HT-29 (cell line): ENCODE measurements at places on chromosomes 2 and 18. TPM values are rescaled to one million over a fixed set of nuclear protein-coding genes. Genes with fewer than 3 reads are reported as not detected.

- no peak for DNase-seq
These were observed 108.9 kb downstream of the NEDD4L start for GRCh38 chr18:58152891-58153290.

DNA sequence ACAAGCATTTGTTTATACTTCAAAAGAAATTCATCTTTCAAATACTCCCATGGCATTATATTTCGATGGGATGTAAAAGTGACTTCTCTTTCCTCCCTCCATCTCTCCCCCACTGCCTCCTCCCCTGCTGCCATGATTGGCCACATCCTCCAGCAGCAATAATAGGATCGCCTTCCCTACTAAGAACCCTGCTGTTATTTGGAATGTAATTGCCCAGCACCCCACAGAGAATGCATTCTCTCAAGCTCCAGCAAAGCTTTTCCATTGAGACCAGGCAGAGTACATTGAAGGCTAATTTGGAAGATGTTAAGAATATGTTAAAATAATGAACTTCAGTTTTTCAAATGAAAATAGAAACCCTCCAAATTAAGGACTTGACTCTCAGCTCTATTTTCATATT, 375.4 kb upstream of the ACVR2A start:
- DNase-seq = no peak

GRCh38 chr18:1968801-1969498, 602.4 kb downstream of the METTL4 start:
- no peak for DNase-seq

DNA sequence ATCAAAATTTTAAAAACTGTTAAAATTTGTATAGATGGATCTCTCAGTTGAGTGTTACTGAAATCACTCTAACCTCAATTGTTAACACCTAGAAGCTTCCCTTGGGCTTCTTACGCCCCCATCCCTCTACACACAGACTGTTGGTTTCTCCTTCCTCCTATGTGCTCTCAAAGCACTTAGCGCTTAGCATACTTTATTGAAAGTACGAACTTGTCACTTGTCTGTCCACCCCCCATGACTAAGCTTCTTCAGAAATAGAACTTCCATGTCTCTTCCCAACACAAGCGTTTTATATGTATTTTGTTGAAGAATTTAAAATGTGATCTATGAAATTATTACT, 441 bp downstream of the MPHOSPH10 start:
- DNase-seq = peak; percentile 54

GRCh38 chr18:23856466-23857163, 157.9 kb upstream of the TTC39C start:
- DNase-seq = no peak

DNA sequence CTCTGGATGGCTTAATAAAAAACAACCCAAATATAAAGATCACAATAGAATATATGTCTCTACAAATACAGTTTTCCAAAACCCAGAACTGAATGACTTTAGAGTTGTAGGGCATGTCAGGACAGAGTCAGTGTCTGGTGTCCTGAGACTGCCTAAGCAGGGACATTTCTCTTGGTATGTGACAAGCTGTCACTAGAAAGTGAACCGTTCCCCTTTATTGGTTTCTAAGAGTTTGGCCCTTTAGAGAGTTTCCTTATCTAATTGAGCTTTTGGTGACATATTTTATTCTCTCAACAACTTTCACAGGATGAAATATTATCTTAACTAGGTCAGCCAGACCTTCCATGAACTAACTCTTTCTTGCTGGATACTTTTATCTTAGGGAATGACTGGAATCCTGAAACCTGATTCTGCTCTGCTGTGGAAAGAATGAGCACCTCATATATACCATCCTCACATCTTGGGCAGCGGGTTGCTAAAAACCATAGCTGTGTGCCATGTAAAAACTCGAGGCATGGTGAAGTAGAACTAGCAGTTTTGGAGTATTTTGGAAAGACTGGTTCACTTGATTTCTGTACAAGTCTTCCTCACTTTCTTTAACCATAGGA, 54.8 kb downstream of the CAVIN2 start:
- no peak for DNase-seq

GRCh38 chr18:35999925-36000324, 27.4 kb downstream of the RMP24 start:
- DNase-seq = no peak

DNA sequence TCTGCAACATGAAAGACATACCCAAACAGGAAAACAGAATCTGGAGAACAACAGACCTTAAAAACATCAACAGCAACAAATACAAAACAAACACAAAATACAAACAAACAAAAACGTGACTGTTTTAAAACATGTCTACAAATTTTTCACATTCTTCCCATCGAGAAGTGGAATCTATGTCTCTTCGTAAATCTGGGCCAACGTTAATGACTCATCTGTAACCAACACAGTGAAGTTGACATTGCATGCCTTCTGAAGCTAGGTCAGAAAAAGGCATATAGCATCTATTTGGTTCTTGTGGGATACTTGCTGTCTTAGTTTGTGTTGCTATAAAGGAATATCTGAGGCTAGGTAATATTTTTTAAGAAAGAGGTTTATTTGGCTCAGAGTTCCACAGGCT, 269.0 kb upstream of the FBXO11 start:
- no peak for DNase-seq

DNA sequence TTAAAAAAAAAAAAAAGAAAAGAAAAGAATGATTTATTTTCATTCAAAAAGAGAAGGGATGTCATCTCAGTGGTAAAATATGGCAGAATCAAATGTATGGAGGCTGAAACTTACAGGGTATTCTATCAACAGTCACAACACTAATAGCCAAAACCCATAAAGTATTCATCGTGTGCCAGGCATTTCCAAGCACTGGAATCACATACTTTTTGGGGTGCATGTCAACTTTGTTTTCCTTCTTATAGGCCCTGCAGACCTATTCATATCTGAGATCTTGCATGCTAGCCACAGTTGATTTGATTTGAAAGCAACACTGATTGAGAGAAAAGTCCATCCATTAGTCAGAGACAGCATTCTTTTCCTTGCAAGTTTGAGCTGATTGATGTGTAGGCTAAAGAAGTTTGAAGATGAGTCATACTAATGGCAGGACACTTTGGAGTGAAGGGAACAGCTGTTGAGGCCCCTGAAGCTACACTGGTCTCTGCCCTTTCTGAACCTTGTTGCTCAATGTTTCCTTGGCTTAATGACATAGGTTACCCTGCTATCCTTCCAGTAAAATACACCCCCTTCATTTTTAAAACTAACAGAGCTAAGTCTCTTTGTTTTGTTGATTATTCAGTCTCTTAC, 22.0 kb downstream of the KATNAL2 start:
- DNase-seq = no peak

DNA sequence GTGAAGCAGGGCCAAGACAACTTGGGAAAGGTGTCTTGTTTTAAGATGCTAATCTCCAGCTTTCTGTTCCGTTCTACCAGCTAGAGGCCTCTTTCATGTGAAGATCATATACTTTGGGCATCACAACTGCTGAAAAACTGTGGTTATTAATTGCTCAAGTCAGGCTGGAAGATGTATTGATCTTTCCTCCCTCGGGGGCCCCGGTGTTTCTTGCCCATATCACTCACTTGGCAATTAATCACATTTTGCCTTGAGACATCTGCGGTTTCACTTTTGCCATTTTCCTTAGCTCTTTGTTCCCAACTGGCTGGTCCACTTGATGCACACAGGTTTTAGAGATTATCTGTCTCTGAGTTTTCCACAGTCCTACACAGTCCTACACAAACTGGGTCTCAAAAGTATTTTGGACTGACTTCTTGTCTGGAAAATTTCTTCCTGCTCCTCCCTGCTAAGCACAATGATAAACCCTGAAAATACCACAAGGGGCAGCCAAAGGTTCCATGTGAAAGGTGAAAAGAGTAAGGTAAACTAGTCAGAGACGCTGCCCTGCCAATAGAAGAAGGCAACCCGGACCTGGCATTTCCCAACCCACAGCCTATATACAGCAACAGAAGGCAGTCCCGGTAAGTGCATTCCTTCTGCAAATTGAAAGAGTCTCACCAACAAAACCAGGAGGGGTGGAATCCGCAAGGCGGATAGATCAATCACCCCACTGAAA, 181.0 kb downstream of the AFF3 start:
- peak; percentile 9 for DNase-seq

DNA sequence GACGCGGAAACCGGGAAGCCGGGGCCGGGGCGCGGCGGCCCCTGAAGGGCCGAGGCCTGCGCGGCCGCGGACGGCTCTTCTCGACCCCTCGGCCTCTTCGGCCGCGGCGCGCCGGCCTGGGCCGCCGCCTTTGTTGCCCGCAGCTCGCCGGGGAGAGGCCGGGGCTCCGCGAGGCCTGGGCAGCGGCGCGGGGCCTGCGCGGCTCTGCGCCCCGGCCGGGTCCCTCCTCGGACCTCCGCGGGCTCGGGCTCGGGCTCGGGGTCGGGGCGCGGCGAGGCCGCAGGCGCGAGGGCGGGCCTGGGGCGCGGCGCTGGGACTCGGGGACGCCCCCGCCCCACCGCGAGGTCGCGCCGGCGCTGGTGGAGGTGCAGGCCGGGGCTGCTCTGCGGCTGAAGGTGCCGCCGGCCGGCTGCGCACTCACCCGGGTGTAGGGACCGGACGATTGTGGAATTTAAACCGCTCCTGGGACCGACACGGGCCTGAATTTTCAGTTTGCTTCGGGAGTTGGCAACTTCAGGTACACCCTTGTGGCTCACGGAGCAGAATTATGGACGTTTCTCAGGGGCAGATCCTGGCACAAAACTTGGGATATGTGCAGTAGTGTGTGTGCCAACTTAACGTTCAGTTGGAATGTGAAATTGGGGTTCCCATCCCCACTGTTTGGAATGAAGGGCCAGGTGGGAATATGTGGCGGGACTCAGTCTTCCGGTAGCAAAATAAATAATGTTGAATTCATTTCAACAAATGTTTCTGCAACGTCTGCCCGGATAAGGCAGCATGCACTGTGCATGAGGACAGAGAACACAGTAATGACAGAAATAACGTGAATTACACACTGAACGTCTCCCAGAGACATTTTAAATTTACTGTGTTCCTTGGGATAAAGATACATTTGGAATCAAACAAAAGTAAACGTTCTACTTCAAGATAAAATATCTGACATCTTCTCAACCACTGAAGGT, 787 bp downstream of the SOCS6 start:
- peak; percentile 36 for DNase-seq

DNA sequence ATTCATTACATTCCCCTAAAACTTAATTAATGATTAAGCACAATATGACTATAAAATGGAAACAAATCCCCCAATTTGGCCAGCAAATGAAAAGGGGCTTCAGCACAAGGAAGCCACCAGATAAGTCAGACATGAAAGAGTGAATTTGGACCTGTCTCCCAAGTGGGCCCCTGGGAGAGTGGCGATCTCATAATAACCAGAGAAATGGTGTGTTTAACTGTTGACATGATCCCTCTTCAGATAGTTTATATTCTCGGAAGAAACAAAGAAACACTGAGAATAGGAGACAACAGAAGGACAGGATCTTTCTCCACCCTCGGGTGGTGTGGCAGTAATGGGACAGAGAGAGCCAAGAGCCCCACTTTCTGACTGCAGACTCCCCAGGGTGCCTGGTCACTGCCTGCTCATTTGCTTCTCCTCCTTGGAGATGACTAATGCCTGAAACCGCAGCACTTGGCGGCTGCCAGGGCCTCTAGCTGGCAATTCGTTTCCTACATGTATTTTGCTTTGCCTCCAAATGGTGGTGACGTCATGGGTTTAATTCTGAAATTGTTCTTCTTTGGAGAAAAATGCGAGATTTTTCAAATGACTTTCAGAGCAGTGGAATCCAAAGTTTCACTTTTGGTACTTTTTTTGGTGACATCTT, 46.4 kb upstream of the SPP2 start:
- peak; percentile 30 for DNase-seq

DNA sequence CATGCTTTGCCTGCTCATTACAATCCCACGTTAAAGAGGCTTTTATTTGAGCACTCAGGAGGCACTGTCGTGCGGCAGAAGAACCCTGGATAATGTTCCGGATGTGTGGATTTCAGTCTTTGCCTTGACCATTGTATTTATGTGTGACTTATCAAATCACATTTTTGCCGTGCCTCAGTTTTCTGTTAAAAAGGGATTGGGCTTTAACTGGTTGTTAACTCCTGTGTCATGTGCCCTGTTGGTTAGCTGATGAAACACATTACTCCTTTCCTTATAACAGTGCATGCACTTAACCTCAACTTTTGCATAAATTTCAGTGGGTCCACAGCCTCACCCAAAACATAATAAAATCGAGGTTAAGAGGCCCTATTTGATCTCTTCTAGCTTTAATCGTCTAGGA, 52.7 kb downstream of the NAB1 start:
- no peak for DNase-seq

- no peak for DNase-seq
These were observed 866.8 kb downstream of the DSC3 start for GRCh38 chr18:30175621-30176225.

DNA sequence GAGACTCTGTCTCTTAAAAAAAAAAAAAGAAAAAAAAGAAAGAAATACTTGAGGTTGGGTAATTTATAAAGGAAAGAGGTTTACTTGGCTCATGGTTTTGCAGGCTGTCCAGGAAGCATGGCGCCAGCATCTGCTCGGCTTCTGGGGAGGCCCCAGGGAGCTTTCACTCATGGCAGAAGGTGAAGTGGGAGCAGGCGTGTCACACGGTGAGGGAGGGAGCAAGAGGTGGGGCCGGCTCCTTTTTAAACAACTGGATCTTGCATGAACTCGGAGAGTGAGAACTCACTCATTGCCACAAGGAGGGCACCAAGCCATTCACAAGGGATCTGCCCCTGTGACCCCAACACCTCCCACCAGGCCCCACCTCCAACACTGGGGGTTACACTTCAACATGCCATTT, 30.6 kb downstream of the CYP26B1 start:
- DNase-seq = no peak

DNA sequence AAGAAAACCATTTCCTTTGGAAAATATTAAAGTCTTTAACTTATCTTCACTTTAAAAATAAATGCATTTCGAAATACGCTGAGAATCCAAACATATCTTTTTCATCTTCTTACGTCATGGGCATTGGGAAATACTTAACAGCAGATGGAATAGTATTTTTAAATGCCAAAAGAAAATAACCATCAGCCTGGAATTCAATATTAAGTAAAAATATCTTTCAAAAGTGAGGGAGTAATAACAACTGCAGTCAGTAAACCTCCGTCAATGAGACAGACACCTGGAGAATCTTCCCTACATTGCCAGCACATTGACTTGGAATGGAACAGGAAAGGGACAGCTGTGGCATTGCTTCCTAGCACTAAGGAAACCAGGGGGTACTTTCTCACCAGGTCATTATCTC, 290.4 kb upstream of the TNP1 start:
- DNase-seq = no peak

GRCh38 chr2:42890791-42891355, 98.5 kb upstream of the HAAO start:
- DNase-seq = no peak

The EFHD1 gene
- not detected in 2 replicates for total RNA-seq

The STON1 gene
- 0.29 TPM in 1 of 2 replicates, not detected in the other for total RNA-seq

The CGREF1 gene
- 38.2 and 42.0 TPM in 2 replicates for total RNA-seq

The CHAC2 gene
- total RNA-seq = 10.3 and 11.7 TPM in 2 replicates

The IFIH1 gene
- total RNA-seq = 8.7 and 13.0 TPM in 2 replicates

The SLC5A7 gene
- total RNA-seq = not detected in 2 replicates

The HOXD12 gene
- 2.2 TPM in 1 of 2 replicates, not detected in the other for total RNA-seq

The LYG2 gene
- not detected in 2 replicates for total RNA-seq

The IL36A gene
- total RNA-seq = not detected in 2 replicates

The CLEC4F gene
- total RNA-seq = not detected in 2 replicates

The PJVK gene
- total RNA-seq = 0.23 and 0.26 TPM in 2 replicates
